NCI-H748 treated with DMSO at 0.1 percent for 48 hours (cell line): ENCODE measurements at places on chromosomes 13 and 19.

DNA sequence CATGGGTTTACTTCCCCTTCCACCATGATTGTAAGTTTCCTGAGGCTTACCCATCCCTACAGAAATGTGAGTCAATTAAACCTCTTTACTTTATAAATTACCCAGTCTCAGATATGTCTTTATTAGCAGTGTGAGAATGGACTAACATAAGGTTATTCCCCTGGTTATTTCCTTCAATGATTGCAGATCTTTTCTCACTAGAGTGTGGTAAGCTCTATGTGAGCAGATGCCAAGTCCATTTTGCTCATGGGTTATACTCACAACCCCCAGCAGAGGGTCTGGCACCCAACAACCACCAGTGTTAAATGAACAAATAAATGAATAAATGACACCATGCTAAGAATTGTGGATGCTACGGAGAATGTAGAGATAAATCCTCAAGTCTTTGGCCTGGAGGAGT is 472.8 kb downstream of the LIG4 start:
- DNase-seq: no peak

- DNase-seq: no peak
These were observed 44.3 kb downstream of the BBC3 start for GRCh38 chr19:47186446-47187334.

DNA sequence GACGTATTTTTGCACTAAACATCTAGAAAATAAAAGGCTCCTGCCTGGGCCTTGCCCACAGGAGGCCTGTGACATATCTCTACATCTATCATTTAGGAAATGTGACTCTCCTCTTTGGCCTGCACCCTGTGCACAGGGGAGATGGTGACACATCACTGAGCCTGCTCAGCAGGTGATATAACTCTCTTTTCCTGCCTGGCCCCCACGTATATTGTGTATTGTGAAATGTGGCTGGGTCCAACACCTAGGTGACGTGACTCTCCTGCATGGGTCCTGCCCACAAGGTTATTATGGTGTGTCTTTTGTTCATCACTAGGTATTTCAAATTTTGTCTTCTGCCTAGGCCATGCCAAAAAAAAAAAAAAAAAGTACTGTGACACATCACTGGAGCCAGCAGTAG is 61.4 kb upstream of the ZNF724 start:
- no peak for DNase-seq

DNA sequence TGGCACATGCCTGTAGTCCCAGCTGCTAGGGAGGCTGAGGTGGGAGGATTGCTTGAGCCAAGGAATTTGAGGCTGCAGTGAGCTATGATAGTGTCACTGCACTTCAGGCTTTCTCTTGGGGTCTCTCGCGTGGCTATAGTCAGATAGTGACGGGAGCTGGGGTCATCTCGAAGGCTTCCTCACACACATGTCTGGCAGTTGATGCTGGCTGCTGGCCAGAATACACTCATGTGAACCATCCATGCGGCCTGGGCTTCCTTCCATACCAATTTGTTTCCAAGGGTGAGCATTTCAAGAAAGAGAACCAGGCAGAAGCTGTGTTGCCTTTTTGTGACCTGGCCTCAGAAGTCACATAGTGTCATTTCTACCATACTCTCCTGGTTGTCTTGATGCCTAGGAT is 26.4 kb downstream of the LEUTX start:
- DNase-seq: no peak

- DNase-seq: no peak
These were observed 31.8 kb downstream of the LCP1 start for GRCh38 chr13:46150134-46150693.

GRCh38 chr19:38543807-38544568 is 73.8 kb downstream of the MAP4K1 start:
- DNase-seq: peak; percentile 38

GRCh38 chr19:3310280-3310679 is 56.1 kb upstream of the NFIC start:
- no peak for DNase-seq

GRCh38 chr13:111548301-111548700 is 227.9 kb downstream of the TEX29 start:
- DNase-seq: no peak

- DNase-seq: no peak
These were observed 155.5 kb downstream of the TBC1D4 start for GRCh38 chr13:75326173-75327134.

DNA sequence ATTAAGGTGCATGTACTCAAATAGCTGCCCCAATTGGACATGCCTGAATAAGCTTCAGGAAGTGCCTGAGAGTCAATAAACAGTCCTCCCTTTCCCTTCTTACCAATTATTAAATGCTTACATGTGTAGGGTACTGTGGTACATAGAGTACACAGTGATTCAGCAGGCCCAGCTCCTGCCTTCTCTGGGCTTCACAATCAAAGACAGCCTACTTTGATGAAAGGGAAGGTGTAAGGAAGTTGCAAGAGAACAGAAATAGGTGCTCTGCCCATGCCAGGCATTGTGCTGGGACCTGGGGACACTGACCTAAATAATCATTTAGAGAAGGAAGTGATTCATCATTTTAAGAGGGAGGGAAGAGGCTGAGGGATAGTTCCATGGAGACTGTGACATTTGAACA is 17.2 kb downstream of the FRY start:
- DNase-seq: peak; percentile 70

DNA sequence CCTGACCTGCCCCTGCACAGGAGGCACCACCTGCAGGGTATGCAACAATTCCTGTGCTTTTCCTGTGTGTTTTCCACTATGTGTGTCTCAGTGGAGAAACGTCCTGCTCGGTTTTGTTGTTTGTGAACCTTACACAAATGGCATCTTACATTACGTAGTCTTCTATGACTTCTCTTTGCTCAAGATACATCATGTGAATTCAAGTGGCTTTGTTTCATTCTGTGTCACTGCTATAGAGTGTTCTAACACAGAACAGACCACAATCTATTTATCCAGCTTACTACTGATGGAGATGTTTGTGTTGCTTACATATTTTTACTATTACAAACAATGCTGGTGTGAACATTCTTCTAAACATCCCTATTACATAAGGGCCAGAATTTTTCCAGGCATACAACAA is 97.7 kb downstream of the ANKRD10 start:
- no peak for DNase-seq

- no peak for DNase-seq
These were observed 170.7 kb downstream of the DCT start for GRCh38 chr13:94308832-94309231.

GRCh38 chr13:37735293-37735692 is 134.3 kb downstream of the TRPC4 start:
- DNase-seq: no peak

GRCh38 chr13:51814825-51815650 is 11.1 kb upstream of the DHRS12 start:
- peak; percentile 48 for DNase-seq

DNA sequence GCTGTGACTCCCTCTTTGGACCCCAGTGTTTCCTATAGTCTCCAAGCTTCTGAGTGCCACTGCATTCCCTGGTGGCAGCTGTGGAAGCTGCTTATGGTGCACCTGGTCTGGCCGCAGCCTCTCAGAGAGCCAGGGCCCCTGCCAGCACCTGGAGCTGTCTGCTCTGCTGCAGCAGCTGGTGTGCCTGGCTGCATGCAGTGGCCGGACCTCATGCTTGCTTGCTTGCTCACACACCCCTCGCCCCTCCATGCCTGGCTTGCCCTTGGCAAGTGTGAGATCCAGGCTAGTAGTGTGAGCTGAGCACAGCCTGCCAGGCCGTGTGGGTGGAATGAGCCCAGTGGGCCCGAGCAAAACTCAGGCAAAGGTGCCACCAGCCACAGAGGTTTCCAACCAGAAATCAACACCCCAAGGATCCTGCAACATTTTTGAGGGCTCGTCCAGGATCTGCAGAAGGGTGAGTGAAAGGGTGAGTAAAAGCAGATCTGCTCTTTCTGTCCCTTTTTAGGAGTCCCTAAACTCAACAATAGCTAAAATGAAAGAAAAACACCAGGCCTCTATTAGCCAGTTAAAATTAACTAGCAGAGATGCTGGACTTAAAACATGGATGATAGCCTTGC is 7.6 kb upstream of the MLLT1 start:
- no peak for DNase-seq

DNA sequence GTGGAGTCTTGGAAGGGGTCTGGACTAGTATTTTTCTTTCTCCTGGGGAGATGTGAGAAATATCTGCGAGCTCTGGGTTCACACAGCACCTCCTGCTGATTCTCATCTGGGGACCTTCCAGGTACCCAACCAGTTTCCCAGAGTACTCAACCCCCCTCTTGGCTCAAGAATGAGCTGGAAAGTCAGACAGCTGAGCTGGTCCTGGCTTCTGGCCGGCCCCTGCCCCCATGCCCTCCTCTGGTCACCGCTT is 2.2 kb upstream of the PDE4A start:
- DNase-seq: no peak

- no peak for DNase-seq
These were observed 8.8 kb downstream of the INAFM1 start for GRCh38 chr19:47283405-47284059.
